Stimulated activated CD4-positive, alpha-beta T cell treated with anti-CD3 and anti-CD28 coated beads, Interleukin-2, amount 100 ng/mL, for 24 hours (primary cell): ENCODE measurements at places on chromosomes 5 and 9.

GRCh38 chr9:38066197-38066913, 2.7 kb downstream of the SHB start:
- no peak for DNase-seq

GRCh38 chr9:134099123-134099761, 31.4 kb upstream of the BRD3 start:
- peak; percentile 58 for DNase-seq

DNA sequence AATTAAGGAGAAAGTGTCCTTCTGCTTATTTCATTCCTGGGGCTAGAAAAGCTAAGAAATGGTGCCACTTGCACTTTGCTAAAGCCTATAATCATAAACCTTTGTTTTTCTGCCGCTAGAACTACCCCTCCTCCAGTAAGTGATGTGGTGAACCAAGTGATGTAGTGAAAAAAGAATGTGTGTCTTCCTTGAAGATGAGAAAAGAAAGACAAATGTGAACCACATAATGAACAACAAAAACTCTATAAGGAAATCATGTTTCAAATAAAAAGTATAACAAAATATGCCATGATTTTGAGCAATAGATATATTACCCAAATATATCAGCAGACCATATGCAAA, 179.0 kb upstream of the SGCD start:
- no peak for DNase-seq

DNA sequence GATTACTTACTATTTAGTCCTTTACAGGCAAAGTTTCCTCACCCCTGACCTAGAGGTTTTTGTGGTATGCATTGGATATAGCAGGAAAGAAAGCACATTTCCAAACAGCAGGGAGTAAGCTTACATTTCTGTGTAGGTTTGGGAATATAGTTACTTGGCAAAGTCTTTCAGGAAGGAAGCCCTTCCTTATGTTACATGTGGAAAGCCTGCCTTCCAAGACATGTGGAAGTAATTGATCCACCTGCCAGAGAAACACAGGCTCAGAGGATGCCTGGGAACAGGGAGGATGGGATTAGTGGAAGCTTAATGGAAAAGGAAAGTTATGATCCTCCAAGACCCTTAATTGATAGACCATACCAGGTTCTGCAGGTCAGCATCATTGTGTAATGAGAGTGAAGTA, 87.3 kb upstream of the PPP1R2B start:
- DNase-seq = no peak

- DNase-seq = no peak
Measured at GRCh38 chr9:135950135-135950682, 11.0 kb downstream of the UBAC1 start.

- DNase-seq = no peak
Measured at GRCh38 chr5:42059291-42059690, 134.2 kb downstream of the FBXO4 start.

- DNase-seq = no peak
Measured at GRCh38 chr9:4581035-4581760, 80.9 kb upstream of the PLPP6 start.

GRCh38 chr9:131517761-131518190, 13.3 kb downstream of the UCK1 start:
- no peak for DNase-seq

- DNase-seq = no peak
Measured at GRCh38 chr5:31832966-31833365, 194.0 kb downstream of the PDZD2 start.

DNA sequence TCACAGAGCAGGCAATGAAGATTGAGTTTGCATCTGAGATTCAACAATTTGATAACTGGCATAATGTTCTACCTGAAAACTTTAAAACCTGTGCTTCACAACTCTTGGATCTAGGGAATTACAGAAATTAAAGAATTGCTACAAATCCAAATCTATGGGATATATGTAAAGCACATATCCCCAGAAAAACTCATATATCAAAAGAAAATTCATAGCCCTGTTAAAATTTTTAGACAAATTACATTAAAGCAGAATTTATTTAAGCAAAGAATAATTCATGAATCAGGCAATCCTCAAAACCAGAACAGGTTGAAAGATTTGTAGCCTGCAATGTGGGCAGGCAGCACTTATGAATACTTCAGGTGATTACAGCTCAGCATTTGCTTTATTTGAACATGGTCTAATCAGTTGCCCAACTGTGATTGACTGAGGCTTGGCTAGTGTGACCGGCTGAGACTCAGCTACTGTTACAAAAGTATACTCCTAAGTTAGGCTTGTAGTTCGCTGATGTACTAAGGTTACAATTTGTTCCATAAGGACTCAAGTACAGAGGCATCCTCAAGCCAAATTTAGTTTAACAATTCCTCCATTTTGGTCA, 10.3 kb upstream of the UBTD2 start:
- DNase-seq = no peak

GRCh38 chr9:27421577-27421976, 102.5 kb upstream of the IFNK start:
- no peak for DNase-seq

DNA sequence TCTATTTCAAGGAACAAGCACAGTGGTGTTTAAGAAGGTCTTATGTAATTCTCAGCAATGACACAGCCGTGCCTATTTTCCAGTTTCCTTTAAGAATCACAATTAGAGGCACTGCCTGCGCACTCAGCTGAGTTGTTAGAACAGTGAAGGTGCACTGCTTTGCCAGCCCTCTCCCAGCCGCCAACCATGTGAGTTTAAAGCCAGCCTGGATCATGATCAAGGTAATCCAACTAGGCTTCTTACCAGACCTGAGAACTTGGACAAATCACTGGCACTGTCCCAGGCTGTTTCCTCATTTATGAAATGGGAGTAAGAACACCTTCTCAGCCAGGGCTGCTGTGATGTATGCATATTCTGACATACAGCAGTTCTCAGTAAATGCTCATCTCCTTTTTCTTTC, 99.6 kb downstream of the ASTN2 start:
- DNase-seq = no peak

GRCh38 chr5:115460472-115460871, 84.1 kb downstream of the FEM1C start:
- peak; percentile 10 for DNase-seq

GRCh38 chr5:122367456-122367855, 55.4 kb downstream of the SNCAIP start:
- DNase-seq = no peak

DNA sequence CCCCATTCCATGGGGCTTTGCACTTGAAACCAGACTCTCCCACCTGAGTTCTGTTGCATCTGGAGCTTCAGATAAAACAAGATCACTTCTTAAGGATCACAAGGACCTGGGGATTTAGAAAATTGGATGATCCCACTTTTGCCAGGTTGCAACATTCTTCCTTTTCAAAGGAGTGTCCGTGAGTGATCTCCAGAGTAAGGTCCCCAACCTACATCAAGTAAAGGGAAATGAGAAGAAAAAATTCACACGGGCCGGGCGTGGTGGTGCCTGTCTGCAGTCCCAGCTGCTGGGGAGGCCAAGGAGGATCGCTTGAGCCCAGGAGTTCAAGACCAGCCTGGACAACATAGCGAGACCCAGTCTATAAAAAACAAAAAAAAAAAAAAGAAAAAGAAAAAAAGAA, 41.2 kb upstream of the COL5A1 start:
- DNase-seq = no peak

DNA sequence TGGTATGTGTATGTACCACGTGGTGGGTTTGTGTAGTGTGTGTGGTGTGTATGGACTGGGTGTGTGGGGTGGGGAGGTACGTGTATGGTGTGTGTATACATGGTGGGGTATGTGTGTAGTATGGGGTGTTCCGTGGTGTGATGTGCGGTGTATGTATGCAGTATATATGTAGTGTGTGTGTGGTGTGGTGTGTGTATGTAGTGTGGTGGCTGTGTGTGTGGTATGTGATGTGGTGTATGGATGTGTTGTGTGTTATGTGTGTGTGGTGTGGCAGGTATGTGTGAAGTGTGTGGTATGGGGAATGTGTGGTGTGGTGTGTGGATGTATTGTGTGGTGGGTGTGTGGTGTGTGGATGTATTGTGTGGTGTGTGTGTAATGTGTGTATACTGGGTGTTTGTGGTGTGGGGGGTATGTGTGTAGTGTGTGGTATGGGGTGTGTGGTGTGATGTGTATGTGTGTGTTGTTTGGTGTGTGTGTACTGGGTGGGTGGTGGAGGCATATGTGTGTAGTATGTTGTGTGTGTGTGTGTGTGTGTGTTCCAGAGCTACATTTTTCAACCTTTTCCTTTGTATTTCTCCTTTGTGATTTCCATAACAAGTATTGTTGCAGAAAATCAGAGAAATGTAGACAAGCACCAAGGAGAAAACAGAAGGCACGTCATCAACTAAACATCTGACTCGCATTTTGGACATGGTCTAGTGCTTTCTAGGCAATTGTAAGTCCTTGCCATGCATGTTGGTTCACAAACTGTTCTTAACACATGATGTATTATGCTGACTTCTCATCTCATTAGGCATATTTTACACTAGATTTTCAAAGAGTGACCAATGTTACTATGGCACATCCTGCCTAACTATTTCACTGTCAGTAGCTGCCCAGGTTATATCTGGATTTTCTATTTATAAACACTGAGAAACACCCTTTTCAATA, 13.2 kb downstream of the SEMA4D start:
- DNase-seq = no peak

DNA sequence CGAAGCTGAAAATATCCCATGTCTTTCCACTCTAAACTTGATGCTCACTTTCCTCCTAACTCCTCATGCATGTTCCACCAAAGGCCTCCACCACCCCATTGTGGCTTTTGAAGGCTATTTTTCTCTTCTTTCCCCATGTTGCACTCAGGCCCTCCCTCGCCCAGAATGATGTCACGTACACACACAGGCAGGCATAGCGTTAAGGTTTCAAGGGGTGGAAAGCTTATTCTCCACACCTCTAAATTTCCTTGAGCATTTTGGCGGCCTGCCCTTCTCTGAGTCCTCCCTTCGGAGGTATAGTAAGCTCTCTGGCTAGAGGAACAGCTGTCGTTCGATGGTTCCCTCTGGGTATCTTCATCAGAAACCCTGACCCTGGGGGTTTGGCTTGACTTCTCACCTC, 673.5 kb downstream of the ACTL7B start:
- DNase-seq = no peak

GRCh38 chr9:15936306-15936921, 383.6 kb downstream of the CCDC171 start:
- DNase-seq = no peak

DNA sequence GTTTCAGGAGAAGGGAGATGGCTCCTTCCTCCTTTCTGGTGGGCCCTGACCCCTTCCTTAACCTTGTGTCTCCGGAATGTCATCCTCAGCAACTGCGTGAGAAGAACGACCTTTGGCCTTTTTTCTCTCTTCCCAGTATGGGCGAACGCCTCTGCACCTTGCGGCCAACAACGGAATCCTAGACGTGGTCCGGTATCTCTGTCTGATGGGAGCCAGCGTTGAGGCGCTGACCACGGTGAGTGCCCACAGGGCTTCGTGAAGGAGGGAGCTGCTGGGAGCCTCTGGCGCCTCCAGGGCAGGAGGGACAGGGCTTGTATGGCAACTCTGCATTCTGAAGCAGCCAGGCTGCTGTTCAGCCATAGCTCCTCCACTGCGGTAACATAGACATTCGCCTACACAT, 68.0 kb upstream of the CTSL start:
- DNase-seq = no peak

- DNase-seq = no peak
Measured at GRCh38 chr5:1201327-1202025, at the start of gene SLC6A19. TSS of gene SLC6A19 (plus strand) at chr5:1201595. CDS start at chr5:1201651, 56 bp downstream.

DNA sequence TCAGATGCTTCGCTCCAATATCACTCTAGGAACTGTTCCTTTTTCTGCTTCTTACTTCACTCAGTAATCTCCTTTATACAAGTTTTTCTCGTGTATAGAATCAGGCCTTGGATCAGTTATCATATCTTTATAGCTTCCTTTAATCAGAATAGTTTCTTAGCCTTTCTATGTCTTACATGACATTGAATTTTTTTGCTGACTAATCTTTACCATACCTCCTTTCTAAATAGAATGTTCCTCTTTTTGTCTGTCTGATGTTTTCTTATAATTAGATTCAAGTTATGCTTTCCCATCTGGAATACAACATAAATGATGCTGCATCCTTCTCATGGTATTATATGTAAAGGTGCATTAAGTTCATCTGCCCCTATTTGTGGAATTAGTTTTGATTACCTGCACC, 40.2 kb upstream of the TYRP1 start:
- no peak for DNase-seq

- no peak for DNase-seq
Measured at GRCh38 chr9:137580954-137581322, 2.2 kb upstream of the DPH7 start.

- no peak for DNase-seq
Measured at GRCh38 chr5:53239301-53239990, 129.9 kb upstream of the MOCS2 start.

DNA sequence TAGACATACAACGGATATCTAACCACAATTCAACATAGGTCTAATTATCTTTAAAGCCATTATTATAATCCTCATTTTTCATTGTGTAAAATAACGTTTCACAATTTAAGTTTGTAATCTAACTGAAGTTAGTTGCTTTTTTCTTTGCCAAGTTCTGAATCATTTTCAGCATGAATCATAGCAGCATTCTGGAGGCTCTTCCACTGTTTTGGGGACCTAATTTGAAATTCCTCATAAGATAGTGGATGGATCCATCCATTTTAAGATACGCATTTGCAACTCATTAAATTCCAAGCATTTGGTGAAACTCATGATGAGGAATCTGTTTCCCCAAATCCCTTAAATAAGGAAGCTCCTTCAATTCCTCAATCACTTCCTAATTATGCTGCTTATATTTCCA, 447.1 kb upstream of the CDH10 start:
- DNase-seq = no peak

- DNase-seq = no peak
Measured at GRCh38 chr9:8486095-8486494, 686.5 kb upstream of the DMAC1 start.

GRCh38 chr5:131068893-131069643, 96.0 kb downstream of the HINT1 start:
- DNase-seq = peak; percentile 37

DNA sequence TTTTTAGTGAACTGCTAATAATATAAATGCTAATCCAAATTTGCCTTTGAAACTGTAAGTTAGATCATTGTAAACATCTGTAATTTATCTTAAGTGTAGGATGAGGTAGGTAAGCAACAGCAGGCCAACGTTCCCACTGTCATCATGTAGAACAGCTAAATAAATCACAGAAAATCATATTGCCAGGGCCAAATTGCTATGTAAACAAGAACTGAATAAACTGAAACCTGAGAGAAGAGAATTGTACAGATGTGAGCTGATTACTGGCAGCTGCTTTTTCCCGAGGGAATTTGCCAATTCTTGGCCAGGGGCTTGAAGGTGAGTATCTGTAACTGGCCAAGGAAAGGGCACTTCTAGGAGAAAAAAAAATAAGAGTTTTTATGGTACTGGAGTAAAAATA, 97.6 kb downstream of the CDH10 start:
- no peak for DNase-seq

DNA sequence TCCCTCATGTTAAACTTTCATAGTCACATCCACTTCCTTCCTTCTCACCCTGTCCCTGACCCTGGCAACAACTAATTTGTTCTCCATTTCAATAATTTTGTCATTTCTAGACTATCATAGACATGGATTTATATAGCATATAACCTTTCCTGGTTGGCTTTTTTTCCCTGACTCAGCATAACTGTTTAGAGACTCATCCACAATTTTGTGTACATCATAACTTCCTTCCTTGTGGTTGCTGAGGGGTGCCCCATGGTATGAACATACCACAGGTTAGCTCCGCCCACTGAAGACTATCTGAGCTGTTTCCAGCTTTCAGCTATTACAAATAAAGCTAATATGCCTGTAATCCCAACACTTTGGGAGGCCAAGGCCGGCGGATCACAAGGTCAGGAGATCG, 137.3 kb downstream of the PHF2 start:
- no peak for DNase-seq

GRCh38 chr9:112361601-112362000, 18.3 kb upstream of the HSDL2 start:
- no peak for DNase-seq
